Mucosa of gallbladder (tissue), 1 donor: ENCODE measurements at places on chromosomes 16 and 17. TPM values are rescaled to one million over a fixed set of nuclear protein-coding genes. Genes with fewer than 3 reads are reported as not detected.
A peak's percentile ranks its signal among the peaks of the same experiment; 100 is the strongest.

DNA sequence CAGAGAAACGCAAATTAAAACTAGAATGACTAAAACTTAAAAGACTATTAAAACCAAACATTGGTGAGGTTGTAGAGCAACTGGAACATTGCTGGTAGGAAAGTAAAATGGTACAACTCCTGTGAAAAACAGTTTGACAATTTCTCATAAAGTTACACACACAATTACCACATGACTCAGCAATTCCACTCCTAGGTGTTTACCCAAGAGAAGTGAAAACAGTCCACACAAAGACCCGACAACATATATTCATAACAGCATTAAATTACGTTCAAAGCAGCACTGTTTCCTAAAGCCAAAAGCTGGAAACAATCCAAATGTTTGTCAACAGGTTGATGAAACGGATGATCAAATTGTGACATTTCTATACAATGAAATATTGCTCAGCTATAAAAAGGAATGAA lies 26.5 kb upstream of the ALOX12 start:
- DNase-seq, result no peak

DNA sequence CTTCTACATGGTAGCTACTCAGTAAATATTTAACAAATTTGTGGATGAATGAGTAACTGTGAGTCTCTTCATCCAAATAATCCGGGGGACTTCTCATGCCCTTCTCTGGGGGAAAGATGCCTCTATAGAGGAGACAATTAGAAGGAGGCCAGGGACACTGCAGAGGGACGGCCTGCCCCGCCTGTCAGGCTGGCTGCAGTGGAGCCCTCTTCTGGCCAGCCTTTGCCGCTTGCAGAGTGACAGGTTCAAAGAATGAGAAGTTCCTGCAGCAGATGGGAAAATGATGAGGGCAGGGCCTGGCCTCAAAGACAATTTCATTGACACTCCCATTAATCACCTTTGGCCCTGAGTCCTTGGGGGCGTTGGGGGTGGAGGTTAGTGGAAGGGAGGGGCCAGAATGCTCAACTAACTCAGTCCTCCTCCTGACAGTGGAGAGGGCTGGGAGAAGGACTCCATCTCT lies 339.0 kb downstream of the MAF start:
- DNase-seq, result peak; percentile 34

- peak; percentile 77 for DNase-seq
Observed at GRCh38 chr16:56193951-56194726, 2.9 kb downstream of the GNAO1 start.

- DNase-seq, result peak; percentile 75
Observed at GRCh38 chr17:50884439-50885311, 18.5 kb upstream of the TOB1 start.

DNA sequence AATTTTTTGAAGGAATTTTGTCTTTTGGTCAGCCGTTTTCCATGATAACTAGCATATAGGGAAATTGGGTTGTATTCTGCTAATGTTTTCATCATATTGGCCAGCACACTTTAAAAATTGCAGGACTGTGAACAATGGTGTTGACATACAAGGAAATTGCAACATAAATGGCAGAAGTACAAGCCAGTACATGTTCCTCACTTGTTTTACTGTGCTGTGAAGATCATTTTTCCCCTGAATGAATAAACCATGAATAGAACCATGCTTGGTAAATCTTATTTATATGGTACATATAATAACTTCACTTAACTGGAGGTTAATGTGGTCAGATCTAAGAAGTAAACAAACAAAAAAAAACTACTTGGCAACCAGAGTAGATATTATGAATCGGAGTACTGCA lies 22.8 kb downstream of the OMG start:
- no peak for DNase-seq

DNA sequence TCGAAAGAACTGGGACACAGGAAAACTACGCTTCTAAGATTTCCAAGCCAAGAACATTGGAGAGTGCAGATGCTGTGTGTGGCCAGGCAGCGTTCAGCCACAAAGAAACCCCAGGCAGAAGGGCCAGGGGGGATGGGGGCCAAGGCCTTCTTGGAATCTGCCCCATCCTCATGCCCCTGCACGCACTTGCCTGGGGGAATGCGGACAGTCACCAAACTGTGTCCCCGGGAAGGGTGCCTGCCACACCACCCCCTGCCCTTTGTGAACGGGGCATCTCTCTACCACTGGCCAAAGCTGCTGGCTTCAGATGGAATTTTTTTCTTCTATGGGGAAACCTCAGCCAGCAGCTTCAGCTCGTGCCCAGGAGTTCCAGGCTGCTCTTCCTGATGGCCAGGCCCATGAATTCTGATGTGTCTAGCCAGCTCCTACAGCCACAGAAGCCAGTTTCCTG lies 32.0 kb upstream of the DNAH17 start:
- no peak for DNase-seq

DNA sequence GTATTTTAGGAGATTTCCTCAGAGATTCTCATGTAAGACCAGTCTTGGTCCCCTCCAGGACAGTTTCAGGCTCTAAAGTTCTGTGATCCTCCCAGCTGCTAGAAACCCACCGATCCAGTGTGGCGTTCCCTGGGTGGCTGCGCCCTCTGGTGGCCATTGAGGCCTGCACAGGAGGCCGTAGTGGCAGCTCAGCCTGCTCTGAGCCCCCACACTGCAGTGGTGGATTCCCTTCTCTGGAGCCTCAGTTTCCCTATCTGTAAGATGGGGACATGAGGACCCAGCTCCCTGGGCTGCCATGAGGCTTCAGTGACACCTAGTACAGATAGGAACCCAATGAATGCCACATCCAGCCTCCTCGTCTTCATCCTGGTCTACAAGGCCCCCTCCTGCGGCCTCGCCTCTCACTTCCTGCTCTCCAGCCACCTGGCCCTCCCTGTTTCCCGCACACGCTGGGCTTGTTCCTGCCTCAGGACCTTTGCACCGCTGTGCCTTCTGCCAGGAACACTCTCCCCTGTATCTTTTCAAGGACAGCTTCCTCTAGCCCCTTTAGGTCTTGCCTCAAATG lies 16.5 kb downstream of the CCDC102A start:
- peak; percentile 76 for DNase-seq

DNA sequence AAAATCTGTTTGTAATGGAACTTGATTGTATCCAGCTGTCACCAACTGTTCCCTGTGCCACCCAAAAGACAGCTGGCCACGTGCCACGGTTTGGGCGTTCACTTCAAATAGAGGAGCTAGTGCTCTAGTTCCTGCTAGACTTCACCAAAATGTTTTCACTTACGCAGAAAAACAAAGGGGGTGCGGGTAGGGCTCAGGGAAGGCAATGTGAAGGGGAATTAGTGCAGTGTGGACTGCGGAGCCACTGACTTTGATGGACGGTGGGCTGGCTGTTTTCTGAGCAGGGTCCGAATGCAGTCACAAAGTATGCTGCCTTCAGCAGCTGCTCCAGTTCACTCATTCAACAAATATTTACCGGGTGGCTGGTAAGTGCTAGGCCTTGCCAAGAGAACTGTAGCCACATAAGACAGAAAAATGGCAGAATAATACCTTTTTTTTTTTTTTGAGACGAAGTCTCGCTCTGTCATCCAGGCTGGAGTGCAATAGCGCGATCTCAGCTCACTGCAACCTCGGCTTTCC lies 7.6 kb upstream of the CYTH1 start:
- DNase-seq, result no peak

GRCh38 chr17:81231766-81232581 lies 6.9 kb downstream of the TEPSIN start:
- no peak for DNase-seq

The KCNJ12 gene
- 2.4 TPM for total RNA-seq

The DHRS7C gene
- not detected for total RNA-seq

The CA7 gene
- total RNA-seq, result not detected
